ENCODE measurements at places on chromosomes 7 and 10.
A peak's percentile ranks its signal among the peaks of the same experiment; 100 is the strongest.

DNA sequence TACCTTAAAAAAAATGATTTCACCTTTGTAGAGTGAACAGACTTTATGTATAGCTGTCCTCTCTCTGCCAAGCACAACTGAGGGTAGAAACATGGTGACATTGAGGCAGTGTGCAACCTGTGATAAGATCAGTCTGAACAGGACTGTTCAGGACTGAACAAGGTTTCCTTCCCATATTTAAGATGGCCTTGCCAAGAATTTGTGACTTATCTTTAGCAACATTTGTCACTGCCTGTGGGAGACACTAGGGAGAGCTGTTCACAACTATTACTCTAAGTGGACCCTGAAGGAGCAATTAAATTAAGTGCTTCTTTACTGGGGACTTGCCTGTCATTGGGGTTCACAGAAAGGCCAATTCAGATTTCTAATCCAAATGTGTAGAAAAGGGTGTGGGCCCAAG is 6.7 kb downstream of the OR13A1 start:
- peak; percentile 44 for ATAC-seq

DNA sequence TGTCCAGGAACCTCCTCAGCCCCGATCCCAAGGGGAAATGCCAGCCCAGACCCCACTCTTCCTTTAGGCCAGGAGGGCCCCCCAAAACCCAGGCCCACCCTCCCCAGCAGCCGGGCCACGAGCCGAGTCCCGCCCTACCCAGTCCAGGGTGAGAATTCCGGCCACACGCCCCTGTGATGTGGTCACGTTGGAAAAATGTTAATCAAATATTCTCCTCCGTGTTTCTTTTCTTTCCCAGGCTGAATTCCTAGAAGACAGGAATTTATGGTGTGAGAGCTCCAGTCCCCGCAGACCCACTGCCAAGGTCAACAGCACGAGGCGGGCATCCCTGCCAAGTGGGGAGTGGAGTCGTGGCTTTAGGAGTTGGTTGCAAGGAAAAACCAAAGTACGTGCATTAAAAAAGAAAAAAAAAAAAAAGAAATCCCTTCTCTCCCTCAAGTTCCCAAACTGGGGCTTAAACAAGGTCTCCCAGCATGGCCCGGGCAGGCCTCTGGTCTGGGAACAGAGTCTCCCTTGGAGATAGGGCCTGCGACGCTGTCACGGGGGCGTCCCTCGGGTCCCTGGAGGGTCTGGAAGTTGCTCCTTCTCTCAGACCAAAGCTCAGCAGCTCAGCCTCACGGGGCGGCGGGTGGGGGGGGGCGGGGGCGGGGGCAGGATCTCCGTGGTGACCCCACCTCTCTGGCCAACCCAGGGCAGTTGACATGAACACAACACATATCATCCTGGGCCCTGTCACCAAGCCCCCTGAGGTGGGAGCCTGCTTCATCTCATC is 28.1 kb upstream of the ELN start:
- no peak for ATAC-seq

GRCh38 chr7:42096681-42097561 is 140.1 kb downstream of the GLI3 start:
- ATAC-seq = no peak

- ATAC-seq = no peak
Observed at GRCh38 chr10:71398976-71399375, 2.3 kb downstream of the CDH23 start.

DNA sequence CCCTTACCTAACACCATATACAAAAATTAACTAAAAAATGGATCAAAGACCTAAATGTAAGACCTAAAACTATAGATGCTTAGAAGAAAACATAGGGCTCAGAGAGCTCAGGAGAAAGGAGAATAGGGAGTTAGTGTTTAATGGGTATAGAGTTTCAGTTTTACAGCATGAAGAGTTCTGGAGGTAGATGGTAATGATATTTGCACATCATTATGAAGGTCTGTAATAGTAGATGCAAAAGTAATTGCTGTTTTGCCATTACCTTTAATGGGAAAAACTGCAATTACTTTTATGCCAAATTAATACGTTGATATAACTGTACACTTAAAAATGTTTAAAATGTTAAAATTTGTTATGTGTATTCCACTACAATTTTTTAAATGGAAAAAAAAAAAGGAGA is 39.2 kb upstream of the NANOS1 start:
- ATAC-seq = no peak

GRCh38 chr7:1918063-1918645 is 248.1 kb downstream of the ELFN1 start:
- no peak for ATAC-seq

DNA sequence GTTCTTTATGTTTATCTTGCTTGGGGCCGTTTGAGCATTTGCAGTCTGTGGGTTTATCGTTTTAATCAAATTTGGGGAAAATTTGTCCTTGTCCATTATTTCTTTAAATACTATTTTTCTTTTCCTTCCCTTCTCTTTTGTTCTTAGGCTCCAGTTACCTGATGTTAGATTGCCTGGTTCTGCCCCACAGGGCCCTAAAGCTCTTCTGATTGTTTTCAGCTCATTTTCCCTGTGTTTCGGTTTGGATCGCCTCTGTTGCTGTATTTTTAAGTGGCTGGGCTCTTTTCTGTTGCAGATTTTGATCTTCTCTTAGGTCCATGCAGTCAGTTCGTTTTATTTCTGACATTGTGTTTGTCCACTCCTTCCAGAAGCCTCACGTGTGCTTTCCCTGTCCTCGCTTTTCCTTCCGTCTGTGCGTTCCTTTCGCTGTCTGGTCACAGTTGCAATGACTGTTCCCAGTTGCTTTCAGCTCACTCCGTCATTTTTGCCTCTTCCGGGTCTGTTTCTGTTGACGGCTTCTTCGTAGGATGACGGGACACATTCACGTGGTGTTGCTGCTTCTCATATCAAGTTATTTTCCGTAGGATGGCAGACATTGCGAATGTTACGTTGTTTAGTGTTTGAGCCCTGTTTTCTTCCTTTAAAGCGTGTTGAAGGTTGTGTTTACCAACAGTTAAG is 111.4 kb downstream of the INPP5A start:
- ATAC-seq = no peak

DNA sequence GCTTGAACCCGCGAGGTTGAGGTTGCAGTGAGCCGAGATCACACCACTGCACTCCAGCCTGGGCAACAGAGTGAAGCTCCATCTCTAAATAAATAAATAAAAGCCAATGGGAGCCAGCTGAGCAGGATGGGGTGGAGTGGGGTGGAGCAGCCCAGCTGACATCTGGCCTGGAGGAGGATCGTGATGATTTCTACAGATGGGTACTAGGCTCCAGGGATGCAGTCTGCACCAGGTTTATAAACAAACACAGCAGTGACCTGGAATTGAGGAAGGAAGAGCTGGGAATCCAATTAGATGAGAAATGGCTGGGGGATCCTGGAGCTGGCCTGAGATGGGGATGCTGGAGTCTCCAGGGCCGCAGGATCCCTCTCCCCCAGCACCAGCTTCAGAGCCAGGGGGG is 7.3 kb upstream of the GRIFIN start:
- ATAC-seq = no peak

- ATAC-seq = no peak
Observed at GRCh38 chr10:36048236-36048635, 406.1 kb upstream of the FZD8 start.

GRCh38 chr10:34816501-34817002 is 1.5 kb upstream of the PARD3 start:
- peak; percentile 23 for ATAC-seq

DNA sequence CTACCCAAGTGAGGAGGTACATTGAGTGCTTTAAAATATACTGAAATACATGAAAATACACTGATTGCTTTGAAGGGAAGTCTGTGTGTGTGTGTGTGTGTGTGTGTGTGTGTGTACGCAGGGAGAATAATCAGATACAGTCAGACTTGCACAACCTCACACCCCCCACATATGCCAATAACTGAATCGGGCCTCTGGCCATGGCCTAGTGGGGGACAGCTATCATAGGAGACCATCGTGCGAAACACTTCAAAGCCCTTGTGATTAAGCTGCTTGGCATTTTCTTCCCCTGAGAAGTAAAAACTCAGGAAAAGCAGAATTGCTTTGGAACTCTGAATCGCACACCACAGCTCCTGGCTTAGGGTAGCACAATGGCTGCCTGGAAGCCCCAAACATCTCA is 135.1 kb downstream of the C10orf105 start:
- ATAC-seq = no peak

- ATAC-seq = no peak
Observed at GRCh38 chr7:69882269-69882668, 284.0 kb downstream of the AUTS2 start.

GRCh38 chr7:147509541-147510200 is 1080.9 kb upstream of the C7orf33 start:
- no peak for ATAC-seq

DNA sequence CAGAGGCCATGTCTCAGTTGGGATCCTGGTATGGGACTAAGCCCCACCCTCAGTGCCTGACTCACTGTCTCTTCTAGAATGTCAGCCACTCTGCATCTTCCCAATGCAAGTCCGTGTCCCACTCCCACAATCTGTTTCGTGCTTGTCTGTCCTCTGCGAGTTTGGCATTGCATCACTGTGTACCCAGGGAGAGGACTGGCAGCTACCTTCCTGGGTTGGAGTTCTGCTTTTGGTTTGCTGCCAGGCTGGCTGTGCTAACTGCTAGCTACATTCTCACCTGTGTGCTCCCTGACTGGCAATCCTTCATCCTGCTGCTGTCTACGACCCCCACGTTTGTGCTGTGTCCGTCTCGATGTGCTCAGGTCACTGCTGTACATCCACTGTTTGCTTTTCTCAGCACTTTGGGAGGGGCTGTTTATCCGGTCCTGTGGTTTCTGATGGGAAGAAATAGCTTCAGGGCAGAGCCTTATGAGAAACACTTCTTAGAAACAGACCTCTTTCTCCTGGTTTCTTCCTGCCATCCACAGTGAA is 56.0 kb upstream of the GLI3 start:
- ATAC-seq = peak; percentile 96

GRCh38 chr7:51335057-51335456 is 18.4 kb upstream of the COBL start:
- no peak for ATAC-seq

DNA sequence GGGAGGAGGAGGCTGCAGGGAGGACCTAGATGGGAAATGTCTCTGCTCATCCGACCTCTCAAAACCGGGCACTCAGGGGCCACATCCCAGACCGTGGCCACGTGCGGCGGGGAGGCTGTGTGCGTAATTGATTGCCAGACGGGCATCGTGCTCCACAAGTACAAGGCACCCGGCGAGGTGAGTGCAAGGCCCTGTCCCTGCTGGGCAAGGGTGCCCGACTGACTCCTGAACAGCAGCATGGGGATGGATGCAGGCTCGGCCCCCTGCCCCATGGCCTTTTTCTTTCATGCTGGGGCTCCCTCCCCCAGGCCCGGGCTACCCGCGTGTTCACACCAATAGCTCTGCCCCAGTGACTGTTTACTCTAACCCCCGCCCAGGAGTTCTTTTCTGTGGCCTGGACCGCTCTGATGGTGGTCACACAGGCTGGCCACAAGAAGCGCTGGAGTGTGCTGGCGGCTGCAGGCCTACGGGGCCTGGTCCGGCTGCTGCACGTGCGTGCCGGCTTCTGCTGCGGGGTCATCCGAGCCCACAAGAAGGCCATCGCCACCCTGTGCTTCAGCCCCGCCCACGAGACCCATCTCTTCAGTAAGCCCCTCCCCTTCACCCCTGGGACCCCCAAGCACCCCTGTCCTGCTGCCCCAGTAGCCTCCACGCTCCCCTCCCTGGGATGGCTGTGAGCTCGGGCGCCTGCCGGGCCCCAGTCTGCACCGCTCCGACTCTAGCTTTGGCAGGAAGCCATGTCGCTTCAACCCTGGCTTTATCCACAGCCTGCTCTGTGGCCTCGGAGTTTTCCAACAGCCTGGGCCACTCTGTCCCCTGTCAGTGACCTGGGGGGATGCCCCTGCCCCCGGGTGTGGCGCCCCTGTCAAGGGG is 3.9 kb downstream of the LRWD1 start:
- ATAC-seq = no peak

- no peak for ATAC-seq
Observed at GRCh38 chr7:84582747-84583146, 388.2 kb upstream of the SEMA3A start.

DNA sequence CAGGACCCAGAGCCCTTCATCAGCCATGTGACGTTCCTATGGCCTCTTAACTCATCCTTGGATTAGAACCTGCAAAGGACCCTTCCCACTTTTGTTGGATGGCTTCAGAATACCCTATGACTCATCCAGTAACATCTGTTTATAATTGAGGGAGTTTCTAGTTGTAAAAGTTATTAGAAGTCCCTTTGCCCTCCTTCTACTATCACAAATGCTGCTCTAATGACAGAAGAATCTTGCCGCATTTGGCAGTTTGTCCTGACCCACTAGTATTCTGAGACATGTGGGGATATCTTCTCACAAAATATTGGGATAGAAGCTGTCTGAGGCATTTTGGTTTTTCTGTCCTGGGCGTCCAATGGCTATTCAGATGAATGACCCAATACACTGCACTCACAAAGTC is 251.8 kb upstream of the TMEM72 start:
- no peak for ATAC-seq

DNA sequence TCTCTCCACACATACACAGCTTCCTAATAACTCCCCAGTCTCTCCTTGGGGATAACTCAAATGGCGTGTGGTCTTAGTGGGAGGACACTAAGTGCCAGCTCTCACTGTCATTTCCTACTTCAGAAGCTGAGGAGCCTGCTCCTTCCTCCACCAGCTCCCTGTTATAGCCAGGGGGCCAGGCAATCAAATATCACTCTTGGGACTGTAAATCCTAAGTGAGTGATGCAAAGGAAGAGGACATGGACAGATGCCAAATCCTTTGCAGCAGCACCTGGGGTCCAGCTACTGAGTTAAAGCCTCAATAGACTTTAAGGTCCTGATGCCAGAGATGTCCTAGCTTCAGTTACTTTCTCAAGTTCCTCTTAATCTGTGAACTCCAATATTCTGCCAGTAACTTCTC is 34.1 kb downstream of the SEM1 start:
- ATAC-seq = no peak

DNA sequence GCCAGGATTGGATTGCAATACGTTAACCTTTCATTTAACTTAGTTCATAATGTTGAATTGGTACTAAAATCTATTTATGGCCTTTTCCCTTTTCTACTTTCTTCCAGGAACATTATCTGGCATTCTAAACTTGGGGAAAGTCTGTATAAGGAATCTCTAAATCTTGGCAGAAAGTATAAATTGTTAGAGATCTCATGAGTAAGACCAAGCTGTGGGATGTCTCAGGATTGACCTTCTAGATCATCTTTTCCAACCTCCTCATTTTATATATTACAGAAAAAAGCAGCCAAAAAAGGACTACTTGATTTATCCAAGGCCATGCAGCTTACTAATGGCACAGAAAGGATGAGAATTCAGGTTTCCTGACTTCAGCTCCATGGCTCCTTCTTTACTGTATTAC is 598.3 kb downstream of the INHBA start:
- no peak for ATAC-seq

DNA sequence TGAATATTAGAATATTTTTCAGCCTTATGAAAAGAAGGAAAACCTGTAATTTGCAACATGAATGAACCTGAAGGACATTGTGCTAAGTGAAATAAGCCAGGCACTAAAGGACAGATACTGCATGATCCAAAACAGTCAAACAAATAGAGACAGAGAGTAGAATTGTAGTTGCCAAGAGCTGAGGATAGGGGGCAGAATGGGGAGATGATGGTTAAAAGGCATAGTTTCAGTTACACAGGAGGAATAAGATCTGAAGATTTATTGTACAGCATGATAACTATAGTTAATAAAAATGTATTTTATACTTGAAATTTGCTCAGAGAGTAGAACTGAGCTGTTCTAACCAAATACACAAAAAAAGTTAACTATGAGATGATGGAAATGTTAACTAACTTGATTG is 149.0 kb upstream of the TMEM106B start:
- no peak for ATAC-seq
